ENCODE measurements at places on chromosomes 12 and 14.

GRCh38 chr12:113645183-113645582, 173.5 kb upstream of the LHX5 start:
- DNase-seq = no peak

- no peak for DNase-seq
These were observed 94.3 kb upstream of the PDE3A start for GRCh38 chr12:20274008-20274407.

DNA sequence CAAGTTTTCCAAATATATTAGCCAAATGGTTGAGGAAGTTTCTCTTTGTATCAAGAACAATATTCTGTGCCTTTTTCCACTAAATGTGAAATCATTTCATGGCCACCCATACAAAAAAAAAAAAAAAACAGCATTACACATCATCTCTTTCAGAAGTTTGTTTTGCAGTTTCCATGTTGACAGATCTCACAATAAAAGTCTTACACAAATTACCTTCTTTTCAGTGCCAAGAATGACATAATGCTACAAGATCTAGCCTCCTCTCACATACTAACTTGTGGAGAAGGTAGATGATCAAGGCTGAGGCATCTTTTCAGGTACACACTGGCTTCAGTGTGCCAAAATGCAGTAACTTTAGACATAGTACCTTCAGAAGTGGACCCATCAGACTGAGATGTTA, 35.3 kb downstream of the PRKD1 start:
- DNase-seq = no peak

GRCh38 chr14:98903371-98903770, 368.6 kb downstream of the BCL11B start:
- no peak for DNase-seq

- DNase-seq = no peak
These were observed 63.5 kb downstream of the TMEM132D start for GRCh38 chr12:129840145-129840884.
